ENCODE measurements at places on chromosomes 7 and 10.
A peak's percentile ranks its signal among the peaks of the same experiment; 100 is the strongest.

DNA sequence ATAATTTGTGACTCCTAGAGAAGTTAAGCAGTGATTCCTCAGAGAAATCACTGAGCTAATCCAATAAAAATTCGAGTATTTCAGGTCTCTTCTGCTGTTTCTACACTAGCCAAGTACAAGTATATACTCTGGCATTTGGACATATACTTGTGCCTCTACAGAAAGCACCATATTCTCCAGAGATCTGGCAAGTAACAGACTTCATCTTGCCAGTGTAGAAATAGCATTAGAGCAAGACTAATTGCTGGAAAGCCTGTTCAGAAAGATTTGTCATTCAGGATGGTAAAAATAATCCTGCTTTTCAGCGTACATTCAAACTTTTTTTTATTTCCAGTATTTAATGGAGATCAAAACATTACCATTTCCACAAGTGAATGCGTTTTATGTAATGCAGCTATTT is 410.8 kb upstream of the ETV1 start:
- DNase-seq: no peak

GRCh38 chr7:116037401-116037800 is 6.8 kb upstream of the TFEC start:
- DNase-seq: no peak

DNA sequence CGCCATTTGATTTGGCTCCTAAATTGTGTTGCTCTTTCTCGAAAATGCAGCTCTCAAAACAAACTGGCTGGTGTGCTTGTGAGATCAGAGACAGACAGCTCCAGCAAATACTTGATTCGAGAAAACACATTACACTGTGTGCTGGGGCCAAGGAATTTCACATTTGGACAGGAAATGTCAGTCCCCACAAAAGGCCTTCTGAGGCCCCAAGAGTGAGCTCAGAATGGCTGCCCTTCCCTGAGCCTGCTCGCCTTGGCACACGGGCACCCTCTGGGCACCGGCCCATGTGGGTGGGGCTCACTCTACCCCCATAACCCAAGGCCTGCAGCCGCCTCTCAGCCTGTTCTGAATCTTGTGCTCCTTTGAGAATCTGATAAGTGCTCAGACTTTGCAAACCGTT is 13.9 kb upstream of the HSPA12A start:
- no peak for DNase-seq

DNA sequence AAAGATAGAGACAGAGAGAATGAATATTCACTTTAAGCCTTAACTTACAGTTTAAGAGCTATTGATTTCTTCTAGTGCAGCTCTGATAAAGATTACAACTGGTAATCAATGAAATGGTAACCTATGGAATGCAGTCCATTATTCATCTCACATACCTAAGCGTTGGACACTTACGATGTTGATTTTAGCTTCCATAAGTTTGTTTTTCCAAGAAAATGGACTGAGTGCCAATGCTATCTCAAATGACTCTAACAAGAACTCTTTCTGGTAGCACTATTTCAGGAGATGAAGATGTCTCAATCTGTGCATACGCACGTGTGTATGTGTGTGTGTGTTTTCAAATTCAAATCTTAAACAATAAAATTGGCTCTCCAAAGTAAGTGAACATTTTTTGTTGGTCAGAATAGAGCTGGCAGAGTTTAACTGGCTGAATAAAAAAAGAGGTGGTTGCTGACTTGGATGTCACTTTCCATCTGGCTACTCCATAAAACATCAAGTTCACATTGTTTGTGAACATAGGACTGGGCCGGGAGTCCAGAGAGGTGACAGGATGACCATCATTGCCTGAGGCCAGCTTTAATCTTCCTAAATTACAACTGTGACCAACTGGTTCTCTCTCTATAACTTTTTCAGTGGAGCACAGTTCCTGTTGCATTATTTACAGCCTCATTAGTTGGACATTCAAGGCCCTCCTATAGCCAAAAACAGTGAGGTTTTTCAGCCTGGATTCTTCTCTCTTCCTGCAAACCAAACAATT is 106.9 kb upstream of the CSTF2T start:
- no peak for DNase-seq

- DNase-seq: no peak
These were observed at the start of gene CPVL for GRCh38 chr7:29146057-29146706. Gene CPVL (minus strand): TSS chr7:29146537. CDS start chr7:29121061, 25,476 bp downstream.

DNA sequence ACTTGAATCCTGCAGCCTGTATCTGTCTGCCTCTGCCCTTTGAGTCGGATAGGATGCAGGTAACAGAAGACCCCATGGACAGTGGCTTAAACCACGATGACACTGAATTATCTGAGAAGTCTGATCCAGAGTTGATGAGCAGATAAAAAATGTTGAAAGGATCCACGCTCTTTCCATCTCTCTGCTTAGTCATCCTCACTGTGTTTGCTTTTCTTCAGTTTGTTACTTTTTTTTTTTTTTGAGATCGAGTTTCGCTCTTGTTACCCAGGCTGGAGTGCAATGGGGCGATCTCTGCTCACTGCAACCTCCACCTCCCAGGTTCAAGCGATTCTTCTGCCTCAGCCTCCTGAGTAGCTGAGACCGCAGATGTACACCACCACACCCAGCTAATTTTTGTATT is 36.9 kb upstream of the GOLGA7B start:
- no peak for DNase-seq

GRCh38 chr10:127157089-127157488 is 39.3 kb downstream of the INSYN2A start:
- DNase-seq: no peak

- DNase-seq: no peak
These were observed 12.2 kb downstream of the PLAC9 start for GRCh38 chr10:80144696-80145131.

DNA sequence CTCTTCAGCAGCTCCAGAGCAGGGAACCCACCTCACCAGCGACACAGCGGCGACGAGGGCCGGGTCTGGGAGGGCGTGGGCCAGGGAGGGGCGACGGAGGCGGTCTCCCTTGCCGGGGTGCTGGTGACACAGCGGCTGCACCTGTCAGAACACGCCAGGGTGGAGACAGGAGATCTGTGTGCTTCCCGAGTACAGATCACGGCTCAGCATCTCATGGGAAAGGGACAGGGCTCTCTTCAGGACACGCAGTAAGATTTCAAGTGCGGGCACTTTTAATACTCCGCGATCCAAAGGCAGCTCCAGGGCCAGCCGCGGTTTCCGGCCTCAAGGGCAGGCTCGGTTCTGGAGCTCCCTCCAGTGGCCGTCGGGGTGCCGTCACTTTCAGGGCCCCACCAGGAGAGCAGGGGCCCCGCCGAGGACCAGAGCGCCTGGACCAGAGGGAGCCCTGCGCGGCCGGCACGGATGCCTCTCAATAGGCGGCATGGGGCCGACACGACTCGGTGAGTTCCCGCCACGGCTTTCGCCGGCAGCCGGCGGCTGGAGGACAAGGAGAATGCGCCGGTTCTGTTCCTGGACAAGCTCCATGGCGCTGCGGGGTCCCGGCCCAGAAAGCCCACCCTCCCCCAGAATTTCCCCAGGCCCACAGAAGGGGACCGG is 21.4 kb downstream of the GPR146 start:
- DNase-seq: peak; percentile 85

- no peak for DNase-seq
These were observed 84.5 kb downstream of the TACC2 start for GRCh38 chr10:122073508-122073907.

DNA sequence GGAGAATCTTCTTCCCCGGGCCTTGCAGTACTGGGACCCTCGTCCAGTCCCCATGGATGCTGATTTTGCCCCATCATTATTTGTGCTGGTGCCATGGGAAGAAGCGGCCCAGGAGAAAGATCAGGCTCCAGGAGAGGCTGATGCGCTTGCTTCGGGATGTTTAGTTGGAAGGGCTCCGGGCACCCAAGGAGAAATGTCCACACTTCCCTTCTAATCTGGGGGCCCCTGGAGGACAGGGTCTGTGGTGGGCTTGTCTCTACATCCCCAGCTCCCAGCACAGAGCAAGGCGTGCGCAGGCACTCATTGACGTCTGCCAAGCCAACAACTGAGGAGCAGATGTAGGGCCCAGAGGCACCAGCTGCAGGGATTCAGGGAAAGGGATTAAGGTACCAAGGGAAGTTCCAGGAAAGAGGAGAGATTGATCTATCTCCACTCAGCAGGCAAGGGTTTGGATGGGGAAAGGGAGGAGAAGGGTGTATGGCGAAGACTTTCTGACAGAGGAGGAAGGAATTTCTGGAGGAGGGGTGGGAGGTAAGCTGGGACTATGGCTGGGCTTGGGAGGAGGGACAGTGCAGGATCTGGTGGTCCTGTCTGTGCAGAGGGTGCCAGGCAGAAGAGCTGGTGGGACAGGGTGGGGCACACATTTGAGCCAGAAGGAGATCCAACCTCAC is 38.7 kb upstream of the LEP start:
- DNase-seq: no peak

GRCh38 chr7:69808391-69808790 is 210.1 kb downstream of the AUTS2 start:
- no peak for DNase-seq

DNA sequence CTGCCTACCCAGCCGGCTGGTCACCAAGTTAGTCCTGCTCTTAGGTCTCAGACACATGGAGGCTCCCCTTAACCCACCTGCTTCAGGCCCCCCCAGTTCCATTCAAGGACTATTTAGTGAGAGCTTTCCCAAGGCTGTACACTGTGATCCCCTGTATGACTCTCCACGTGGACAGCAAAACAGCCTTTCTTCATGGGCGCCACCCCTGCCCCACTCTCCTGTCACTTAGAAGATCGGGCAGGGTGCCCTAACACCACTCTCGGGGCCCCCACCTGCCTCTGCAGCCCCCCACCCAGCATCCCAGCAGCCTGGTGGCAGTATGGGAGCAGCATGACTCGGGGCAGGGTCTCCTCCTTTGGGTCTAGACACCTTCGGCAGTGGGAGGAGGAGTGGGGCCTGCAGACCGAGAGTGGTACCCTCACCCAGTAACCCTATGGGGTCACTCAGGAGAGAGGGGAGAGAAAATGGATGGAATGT is 116.6 kb downstream of the PTPN20 start:
- DNase-seq: no peak

GRCh38 chr10:43044448-43044921 is 32.4 kb upstream of the RET start:
- no peak for DNase-seq

- DNase-seq: no peak
These were observed 139.3 kb downstream of the GLI3 start for GRCh38 chr7:42097752-42098151.

DNA sequence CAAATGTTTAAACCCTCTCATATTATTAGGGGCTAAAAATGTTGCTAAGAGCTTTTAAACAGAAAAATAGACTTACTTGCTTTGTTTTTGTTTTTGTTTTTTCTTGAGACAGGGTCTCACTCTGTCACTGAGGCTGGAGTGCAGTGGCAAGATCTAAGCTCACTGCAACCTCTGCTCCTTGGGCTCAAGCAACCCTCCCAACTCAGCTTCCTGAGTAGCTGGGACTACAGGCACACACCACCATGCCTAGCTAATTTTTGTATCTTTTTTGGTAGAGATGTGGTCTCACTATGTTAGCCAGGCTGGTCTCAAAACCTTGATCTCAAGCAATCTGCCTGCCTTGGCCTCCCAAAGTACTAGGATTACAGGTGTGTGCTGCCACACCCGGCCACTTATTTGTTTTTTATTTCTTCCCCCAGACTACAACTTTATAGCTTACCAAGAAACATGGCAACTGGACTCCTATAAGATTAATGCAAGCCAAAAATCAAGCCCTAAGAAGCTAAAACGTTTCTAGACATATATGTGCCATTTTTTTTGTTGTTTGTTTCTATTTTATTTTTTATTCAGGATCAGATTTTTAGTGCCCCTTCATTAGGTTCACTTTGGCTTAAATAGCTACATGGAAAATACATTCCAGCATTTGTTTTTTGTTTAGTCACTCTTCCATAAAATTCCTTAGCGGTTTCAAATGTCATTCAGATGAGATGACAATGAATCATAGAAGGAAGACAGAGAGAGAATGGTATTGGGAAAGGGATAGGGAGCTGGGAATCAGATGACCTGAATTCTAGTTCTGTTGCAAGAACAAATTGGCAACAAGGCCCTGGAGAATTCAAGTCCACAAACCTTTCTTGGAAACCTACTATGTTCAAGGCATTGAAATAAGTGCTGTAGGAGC is 163.4 kb upstream of the MKLN1 start:
- no peak for DNase-seq

DNA sequence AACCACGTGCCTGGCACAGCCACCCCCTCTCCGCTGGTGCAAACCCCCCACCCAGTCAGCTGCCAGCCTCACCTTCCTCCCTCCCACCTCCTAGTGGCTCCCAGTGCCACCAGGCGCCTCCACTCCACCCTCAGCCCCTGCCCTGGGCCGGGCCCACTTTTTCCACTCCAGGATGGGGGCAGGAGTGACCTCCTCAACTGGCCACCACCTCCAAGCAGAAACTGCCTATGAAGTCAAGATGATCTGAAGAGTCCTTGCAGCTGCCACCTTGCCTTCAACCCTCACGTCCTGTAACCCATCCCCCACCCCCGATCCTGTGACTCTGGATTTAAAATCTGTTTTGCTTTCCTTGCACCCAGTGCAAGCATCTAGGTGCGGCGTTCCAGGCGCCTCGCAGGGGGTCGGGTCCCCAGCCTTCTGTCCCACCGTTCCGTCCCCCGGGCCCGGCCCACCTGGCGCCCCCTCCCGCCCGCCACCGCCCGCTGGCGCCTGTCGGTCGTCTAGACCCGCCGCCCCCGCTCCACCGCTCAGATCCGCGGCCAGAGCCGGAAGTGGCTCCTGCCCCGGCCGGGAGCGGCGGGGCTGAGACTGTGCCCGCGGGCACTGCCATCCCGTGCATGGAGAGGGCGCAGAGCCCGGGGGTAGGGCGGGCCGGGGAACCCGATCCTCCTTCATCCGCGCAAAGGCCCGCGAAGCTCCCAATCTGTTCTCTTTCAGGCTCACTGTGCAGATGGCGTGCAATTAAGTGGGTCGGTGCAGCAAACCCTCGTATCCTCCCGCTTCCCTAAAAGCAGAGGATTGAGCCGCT is 51.2 kb upstream of the GTF2I start:
- DNase-seq: peak; percentile 43

- no peak for DNase-seq
These were observed 50.0 kb downstream of the NPY start for GRCh38 chr7:24334012-24334411.

GRCh38 chr10:104253606-104254410 is 884 bp upstream of the GSTO1 start:
- DNase-seq: no peak

DNA sequence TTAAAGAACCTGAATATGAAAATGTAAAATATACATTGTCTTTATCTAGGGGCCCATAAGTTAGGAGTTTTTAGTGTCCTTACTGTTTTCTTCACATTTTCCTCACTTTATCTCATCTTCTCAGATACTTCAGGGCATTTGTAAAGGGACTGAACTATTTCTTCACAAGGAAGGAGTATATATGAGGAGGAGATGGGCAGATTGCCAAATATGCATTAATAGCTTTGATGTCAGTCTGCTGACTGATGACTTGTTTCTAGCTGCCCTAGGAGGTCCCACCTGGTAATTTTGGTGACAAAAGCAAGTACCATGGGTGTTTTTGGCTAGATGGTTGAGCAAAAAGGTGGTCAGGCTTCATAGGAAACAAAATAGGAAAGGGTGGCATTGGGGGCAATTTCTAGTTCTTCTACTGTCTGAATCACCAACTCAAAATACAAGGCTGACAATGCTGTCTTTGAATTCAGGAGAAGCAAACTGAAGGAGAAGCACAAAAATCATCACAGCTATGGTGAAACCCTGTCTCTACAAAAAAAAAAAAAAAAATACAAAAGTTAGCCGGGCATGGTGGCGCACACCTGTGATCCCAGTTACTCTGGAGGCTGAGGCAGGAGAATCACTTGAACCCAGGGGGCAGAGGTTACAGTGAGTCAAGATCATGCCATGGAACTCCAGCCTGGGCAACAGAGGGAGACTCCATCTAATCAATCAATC is 10.4 kb upstream of the STRIP2 start:
- DNase-seq: no peak

All from KBM-7 (cell line).